ENCODE measurements at places on chromosomes 16 and 17.

DNA sequence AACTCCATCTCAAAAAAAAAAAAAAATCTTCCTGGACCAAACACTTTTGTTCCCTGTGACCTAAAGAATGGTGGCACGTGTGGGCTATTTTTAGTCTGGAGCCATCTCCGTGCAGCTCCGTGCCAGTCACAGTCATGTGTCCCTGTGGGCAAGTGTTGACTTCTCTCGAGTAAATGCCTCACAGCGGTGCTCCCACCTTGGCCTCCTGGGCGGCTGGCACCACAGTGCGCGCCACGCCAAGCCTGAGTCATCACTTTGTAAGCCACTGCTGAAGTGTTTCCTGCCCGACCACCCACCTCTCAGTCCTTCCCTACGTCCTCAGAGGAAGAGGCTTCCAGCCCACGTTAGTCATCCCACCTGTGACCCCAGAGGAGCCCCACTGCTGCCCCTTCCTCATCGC lies 10.9 kb upstream of the HEXD start:
- no peak for DNase-seq

DNA sequence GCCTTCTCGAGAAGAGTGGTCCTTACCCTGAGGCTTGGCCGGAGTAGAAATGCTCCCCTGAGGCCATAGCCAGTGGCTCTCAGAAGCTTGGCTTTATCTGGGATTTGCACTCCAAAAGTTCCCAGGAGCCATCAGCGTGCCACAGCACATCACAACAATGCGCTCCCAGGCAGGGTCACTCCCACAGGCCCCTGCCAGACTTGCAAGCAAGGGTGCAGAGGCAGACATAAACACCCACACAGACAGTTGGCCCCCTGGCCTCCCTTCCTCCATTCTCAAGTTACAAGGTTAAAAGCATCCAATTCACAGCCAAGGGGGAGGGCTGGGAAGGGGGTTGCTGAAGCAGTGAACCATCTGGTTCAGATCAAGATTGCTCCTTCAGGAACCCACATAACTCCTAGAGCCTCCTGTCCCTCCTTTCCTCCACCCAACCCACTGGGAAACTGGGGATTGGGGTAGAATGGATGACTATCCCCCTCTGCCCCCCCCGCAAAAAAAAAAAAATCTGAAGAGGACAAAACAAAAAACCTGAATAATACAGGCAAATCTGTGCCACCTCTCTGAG lies 1.8 kb downstream of the ST3GAL2 start:
- DNase-seq: peak; percentile 94

GRCh38 chr17:49580055-49580721 lies 4.5 kb downstream of the NXPH3 start:
- DNase-seq: no peak

DNA sequence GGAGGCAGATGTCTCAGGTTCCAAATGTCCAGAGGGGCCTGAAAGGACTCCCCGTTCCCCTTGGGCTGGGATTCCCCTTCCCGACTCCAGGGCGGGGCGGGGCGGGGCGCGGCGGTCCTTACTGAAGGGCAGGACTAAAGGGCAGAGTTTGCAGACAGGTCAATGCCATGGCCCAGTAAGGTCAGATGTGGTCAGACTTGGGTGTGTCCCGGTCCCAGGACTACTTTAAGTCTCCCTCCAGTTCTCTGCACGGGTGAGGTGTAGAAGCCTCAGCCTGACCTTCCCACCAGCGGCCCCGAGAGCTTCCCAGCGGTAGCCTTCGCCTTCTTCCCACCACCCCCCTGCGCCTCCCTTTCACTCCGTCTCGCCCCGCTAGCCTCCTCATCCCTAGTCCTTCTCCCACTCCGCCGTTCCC lies 532 bp downstream of the KDM6B start:
- no peak for DNase-seq

DNA sequence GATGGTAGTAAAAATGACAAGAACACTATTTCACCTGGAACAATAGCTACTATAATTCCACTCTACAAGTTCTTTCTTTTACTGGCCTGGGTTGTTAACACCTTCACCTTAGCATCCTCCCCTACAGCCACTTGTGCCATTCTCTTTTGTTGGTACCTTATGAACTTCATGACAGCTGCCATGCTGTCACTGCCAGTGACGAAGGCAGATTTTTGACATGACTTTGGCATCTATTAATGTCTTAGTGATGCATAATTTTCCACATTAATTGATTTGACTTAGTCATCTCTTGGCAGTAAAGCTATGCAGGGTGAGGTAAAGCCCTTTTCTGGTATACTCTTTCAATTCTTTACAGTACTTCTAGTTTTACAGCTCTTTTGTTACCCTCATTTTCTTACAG lies 207.9 kb downstream of the TANC2 start:
- DNase-seq: no peak

GRCh38 chr16:55217392-55217791 lies 106.6 kb upstream of the IRX6 start:
- DNase-seq: no peak

- no peak for DNase-seq
Measured at GRCh38 chr17:55731586-55732250, 9.1 kb upstream of the TMEM100 start.

GRCh38 chr16:82044585-82044911 lies 9.5 kb downstream of the HSD17B2 start:
- no peak for DNase-seq

GRCh38 chr16:88665148-88665547 lies 2.3 kb upstream of the MVD start:
- no peak for DNase-seq

DNA sequence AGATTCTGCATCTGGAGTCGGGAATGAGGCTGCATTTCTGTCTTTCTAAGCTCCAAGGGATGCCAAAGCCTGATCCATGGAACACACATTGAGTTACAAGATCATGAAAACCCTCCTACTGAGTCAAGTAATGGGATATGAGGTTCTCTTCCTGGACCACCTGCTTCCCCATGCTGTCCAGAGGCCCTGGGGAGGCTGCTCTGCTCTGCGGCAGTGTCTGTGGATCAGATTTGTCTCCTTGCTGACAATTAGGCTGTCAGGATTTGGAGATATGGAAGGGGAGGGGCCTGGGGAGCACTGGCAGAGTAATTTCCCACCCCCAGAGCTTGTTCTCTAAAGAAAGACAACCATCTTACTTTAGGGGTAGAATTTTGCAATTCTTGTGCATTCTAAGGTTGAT lies 33.0 kb downstream of the C16orf95 start:
- DNase-seq: peak; percentile 62

All from NCI-H2171 (cell line).